ENCODE measurements at places on chromosomes 1 and 21.

- no peak overlapping the region for H3K4me3 ChIP-seq
- peaks cover 4% of the 10 kb centered on the region for H3K36me3 ChIP-seq
- H3K27me3 ChIP-seq = peaks cover 13% of the 10 kb centered on the region
- no peak overlapping the region for H3K27ac ChIP-seq
Measured at GRCh38 chr1:3674100-3675094, 22.1 kb downstream of the TP73 start.

DNA sequence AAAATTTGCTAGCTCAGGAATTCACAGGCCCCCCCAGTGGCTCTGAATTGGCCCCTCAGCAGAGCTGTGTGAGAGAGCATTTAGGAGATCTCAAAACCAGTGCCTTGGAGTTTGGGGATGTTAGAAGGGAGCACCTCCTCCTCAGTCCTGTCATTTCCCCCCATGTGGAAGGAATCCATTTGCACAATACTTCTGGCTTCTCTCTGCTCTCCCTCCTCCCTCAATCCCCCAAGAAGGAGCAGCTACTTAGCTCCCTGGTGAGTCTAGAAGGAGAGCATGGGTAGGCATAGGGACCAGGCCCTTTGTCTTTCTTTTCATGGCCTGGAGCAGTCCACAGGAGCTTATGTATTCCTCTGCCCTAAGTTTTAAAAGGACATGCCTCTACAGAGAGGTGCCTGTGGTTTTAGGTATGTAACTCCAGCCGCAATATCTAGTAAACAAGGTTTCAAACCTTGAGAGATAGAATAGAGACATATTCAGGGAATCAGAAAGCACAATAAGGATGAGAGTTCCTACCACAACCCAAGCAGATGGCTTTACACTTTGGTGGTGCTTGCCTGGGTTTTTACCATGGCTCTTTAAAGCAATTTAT is 199.4 kb downstream of the FCRL5 start:
- no peaks in the 10 kb centered on the region for H3K36me3 ChIP-seq
- H3K4me3 ChIP-seq = no peak overlapping the region

GRCh38 chr1:25392841-25393240 is 27.8 kb downstream of the RHCE start:
- no peak for DNase-seq
- H3K27ac ChIP-seq = no peak overlapping the region
- no peak overlapping the region for H3K4me3 ChIP-seq

- H3K4me1 ChIP-seq = no peaks in the 10 kb centered on the region
- no peak for DNase-seq
- no peaks in the 10 kb centered on the region for H3K36me3 ChIP-seq
- H3K4me3 ChIP-seq = no peak overlapping the region
- no peak overlapping the region for H3K27ac ChIP-seq
- peaks cover 7% of the 10 kb centered on the region for H3K27me3 ChIP-seq
Measured at GRCh38 chr1:203354246-203354645, 3.3 kb upstream of the FMOD start.

- no peak for DNase-seq
- H3K4me1 ChIP-seq = no peaks in the 10 kb centered on the region
- H3K36me3 ChIP-seq = no peaks in the 10 kb centered on the region
- no peak overlapping the region for H3K27ac ChIP-seq
Measured at GRCh38 chr1:71651214-71651613, 570.4 kb upstream of the ZRANB2 start.

DNA sequence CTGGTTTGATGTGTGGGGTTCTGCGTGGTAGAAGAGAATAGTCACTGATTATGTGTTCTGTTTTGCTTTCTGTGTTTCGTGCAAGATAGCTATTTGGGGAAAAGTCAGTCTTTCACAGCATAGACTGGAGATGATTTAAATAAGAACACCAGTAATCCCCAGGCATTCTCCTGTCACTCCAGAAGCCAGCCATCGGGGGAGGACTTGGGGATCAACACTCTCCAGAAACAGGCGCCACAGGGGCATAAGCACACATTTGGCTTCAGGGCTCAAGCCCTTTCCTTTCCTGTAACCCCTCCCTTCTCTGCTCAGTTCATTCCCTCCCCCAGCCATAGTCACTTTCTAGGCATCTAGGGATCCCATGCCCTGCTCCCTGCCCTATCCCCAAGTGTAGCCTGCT is 97.3 kb upstream of the BEND5 start:
- H3K4me1 ChIP-seq = peaks cover 16% of the 10 kb centered on the region
- H3K36me3 ChIP-seq = no peaks in the 10 kb centered on the region

Measured in endothelial cell (in vitro differentiated cells).